ENCODE measurements at places on chromosomes 4 and X.
A peak's percentile ranks its signal among the peaks of the same experiment; 100 is the strongest.

DNA sequence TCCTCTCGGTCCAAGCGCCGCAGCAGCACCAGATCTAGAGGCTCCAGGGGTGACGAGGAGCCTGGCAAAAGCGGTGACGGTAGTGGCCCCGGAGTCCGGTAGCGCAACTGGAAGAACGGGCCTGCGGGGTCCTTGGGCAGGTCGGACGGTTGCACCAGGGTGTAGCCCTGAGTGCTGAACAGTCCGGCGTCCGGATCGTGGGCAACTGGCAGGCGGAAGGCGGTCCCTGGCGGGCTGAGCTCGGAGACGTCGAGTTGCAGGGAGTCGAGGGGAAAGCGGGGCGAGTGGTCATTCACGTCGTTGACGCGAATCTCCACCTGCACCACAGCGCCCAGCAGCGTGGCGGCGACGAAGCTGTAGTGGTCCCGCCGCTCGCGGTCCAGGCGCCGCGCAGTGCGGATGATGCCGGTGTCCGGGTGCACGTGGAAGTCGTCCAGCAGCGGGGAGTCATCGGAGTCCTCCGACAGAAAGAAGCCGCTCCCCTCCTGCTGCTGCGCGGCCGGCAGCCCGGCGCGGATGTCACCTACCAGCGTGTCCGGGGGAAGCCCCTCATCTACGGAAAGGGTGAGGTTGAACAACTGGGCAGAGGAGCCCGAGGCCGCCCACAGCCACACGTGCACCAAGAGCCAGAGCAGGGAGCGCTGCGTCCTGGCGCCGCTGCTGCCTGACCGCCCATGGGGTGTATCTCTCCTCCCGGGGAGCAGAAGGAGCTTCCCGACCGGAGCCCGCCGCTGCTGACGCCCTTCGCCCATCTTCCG lies 837 bp downstream of the DCHS2 start:
- DNase-seq: no peak

DNA sequence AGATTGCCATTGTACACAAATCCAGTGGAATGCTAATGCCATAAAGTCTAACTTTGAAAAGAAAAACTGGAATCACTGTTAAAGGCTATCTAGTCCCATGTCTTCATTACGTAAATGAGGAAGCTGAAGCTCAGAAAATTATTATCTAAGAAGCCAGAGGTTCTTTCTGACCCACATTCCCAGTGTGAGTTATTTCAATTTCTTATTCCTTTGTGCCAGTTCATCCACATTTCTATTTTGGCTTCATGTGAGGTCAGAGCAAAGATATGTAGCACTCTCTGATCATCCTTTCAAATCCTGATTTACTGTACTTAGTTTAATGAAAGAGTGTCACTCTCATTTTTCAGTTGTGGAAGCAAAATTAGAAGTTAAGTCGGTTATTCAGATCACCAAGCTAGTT lies 24.6 kb upstream of the NWD2 start:
- DNase-seq: no peak

- peak; percentile 60 for DNase-seq
Measured at GRCh38 chrX:136268051-136269048, 17.1 kb upstream of the MAP7D3 start.

- peak; percentile 89 for DNase-seq
Measured at GRCh38 chr4:77156912-77157858, at the start of gene CCNG2. CCNG2 (plus strand) TSS chr4:77157207; CDS start chr4:77158533, 1,326 bp downstream.

DNA sequence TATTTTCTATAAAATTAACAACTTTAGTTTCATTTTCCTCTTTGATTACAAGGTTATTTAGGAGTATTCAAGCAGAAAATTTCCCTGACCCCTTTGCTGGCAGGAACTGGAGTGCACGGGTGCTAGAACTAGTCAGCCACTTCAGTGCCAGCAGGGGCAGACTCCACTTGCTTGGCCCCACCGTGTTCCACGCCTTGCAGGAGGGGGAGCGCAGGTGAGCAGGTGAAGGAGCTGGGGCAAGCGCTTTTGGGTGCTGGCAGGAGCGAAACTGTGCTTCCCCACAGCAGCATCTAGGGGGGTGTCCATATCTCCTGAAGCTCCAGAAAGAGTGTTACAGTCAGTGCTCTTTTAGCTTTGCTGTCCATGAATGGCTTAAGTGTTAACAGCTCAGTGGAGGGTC lies 45.5 kb downstream of the MID2 start:
- no peak for DNase-seq

Data from CD4-positive, alpha-beta T cell treated with Interleukin-21 for 1 hour (primary cell).